Stimulated activated CD8-positive, alpha-beta memory T cell treated with anti-CD3 and anti-CD28 coated beads, Interleukin-4, amount 100 ng/mL, for 1 hour (primary cell): ENCODE measurements at places on chromosomes 3 and 15.

GRCh38 chr15:44219073-44219472, 24.0 kb upstream of the FRMD5 start:
- DNase-seq: no peak

GRCh38 chr3:29453284-29454001, 172.6 kb downstream of the RBMS3 start:
- DNase-seq: no peak

GRCh38 chr3:123540285-123540684, 44.6 kb downstream of the HACD2 start:
- no peak for DNase-seq

GRCh38 chr15:95944193-95944592, 386.3 kb upstream of the NR2F2 start:
- DNase-seq: no peak

DNA sequence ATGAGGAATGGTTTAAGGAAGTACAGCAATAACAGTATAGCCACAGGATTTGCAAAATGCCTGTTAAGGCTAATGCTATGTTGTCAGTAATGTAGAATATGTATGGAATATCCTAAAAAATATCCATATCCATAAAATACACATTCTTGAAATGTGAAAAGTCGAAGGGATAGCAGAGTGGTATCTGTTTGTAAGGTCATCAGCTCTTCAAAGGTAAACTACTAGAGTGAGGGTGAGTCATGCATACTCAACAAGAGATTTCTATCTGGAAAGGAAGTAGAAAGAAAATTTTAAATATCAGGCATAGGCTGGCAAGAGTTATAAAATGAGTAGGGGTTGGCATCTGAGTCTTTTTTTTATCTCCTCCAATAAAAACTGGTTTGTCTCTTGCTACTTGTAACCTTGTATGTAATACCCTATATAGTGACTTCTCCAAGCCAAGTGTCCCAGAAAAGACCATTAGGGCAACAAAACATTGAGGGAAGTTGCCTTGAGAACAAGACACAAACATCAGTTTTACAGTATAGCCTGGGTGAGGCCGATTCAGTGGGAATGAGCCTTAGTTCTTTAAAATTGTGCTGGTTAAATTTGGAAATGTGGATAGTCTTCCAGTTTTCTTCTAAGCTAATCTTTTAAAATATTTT, 103.1 kb downstream of the SPATA16 start:
- no peak for DNase-seq

DNA sequence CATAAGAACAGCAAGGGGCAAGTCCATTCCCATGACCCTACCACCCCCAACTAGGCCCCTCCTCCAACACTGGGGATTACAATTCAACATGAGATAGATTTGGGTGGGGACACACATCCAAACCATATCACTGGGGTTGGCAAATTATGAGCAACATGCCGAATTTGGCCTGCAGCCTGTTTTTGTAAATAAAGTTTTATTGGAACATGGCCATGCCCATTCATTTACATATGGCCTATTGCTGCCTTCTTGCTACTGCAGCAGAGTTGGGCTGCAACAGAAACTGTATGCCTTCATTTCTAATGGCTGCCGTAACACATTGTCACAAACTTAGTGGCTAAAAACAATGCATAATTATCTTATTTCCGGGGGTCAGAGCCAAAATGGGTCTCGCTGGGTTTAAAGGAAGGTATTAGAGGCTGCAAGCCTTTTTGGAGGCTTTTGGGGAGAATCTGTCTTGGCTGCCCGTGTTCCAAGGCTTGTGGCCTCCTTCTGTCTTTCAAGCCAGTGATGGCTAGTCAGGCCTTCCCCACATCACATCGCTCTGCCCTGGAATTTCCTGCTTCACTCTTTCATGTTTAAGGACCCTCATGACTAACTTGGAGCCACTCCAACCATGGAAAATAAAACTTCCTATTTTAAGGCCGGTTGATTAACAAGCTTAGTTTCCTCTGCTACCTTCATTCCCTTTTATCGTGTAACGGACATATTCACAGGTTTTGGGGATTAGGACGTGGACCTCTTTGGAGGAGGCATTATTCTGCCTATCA, 428.5 kb upstream of the PROK2 start:
- no peak for DNase-seq

DNA sequence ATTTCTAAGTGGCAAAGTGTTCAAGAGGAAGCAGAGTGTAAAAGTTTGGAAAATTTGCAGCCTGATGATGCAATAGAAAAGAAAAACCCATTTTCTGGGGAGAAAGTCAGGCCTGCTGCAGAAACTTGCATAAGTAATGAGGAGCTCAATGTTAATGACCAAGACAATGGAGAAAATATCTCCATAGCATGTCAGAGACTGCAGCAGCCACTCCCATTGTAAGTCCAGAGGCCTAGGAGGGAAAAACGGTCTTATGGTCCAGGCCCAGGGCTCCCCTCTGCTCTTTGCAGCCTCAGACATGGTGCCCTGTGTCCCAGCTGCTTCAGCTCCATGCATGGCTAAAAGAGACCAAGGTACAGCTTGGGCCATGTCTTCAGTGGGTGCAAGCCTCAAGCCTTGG, 96.6 kb upstream of the GMNC start:
- no peak for DNase-seq

GRCh38 chr3:64184621-64185020, 40.6 kb downstream of the PRICKLE2 start:
- DNase-seq: no peak

- no peak for DNase-seq
Observed at GRCh38 chr15:87689716-87690115, 566.8 kb downstream of the NTRK3 start.

GRCh38 chr15:40252438-40253166, 13.7 kb downstream of the PAK6 start:
- DNase-seq: no peak

DNA sequence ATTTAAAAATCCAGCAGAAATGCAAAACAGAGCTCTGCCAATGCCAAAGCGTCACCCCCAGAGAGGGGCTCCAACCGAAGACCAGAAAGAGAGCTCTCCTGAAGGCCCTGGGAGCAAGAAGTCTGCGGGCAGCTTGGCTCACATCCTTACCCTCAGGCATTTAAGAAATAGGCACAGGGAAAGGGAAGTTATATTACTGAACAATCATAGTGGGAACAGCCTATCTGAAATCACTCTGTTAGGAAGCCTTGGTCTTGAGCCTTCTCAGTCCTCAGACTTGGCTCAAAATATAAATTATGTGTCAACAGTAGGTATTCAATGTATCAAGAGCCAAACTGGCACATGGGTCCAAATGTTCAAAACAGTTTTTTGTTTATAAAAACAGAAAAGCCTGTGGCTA, 10.3 kb upstream of the PPARG start:
- no peak for DNase-seq

DNA sequence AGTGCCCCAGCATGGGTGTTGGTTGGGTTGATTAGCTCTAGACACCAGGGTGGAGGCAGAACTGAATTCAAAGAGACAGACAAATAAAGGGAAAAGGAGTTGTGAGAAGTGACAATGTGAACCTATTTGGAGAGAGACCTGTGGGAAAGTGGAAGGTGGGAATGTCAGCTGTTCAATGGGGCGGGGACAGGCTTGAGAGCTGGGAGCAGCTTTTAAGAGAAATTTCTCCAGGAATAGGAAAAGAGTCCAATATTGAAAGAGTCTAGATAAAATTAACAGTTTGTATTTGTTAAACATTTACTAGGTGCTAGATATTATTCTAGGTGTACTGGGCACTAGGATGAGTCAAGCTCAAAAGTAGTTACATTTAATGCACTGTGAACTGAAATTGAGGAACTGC, 225.3 kb downstream of the GAP43 start:
- DNase-seq: no peak

- DNase-seq: no peak
Observed at GRCh38 chr3:136639069-136639468, 113.1 kb downstream of the STAG1 start.

DNA sequence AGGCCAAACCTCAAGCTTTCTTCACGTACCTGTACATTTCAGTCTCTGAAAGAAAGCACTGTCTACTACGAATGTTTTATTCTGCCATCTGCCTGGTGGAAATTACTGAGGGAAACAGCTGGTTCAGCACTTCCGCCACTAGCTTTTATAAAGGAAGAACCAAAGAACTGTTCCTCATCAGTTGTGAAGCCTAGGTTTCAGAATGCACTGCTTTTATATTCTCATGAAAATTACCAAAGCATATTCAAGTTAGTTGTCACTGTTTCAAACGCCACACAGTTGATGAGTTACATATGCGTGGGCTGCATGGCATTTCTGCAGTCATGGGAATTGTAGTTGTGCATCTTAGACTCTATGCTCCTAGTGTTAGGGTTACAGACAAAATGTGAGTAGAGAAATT, 21.5 kb upstream of the ZBTB38 start:
- DNase-seq: no peak

DNA sequence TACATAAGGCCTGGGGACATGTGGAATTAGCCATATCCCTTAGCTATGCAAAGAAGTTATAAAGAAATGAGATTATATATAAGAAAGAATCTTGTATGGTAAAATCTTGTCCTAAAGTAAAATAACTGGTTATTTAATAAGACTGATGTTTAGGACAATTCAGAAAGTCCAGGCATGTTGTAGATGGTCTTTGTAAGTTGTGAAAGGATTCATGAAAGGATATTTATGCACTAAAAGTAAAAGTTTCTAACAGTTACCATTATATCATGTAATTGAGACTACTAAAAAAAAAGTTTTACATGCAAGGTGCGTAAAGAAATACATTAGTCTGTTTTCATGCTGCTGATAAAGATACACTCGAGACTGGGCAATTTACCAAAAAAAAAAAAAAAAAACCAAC, 146.3 kb downstream of the FMN1 start:
- no peak for DNase-seq

GRCh38 chr15:95162069-95162468, 930.7 kb downstream of the MCTP2 start:
- no peak for DNase-seq

- no peak for DNase-seq
Observed at GRCh38 chr15:100924436-100924835, 5.3 kb downstream of the LRRK1 start.

DNA sequence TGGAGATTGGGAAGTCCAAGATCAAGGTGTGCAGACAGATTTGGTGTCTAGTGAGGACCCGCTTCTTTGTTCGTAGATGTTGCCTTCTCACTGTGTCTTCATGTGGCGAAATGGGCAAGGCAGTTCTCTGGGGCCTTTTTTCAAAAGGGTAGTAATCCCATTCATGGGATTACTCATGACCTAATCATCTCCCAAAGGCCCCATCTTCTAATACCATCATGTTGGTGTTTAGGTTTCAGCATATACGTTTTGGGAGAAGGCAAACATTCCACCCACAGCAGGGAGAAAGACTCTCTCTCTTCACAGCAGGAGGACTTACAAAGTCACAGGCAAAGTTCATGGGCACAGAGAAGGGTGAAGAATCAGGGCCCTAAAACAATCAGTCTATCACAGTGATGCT, 252.1 kb downstream of the RPLP1 start:
- DNase-seq: no peak

GRCh38 chr3:107227091-107227490, 150.1 kb upstream of the CCDC54 start:
- DNase-seq: no peak

DNA sequence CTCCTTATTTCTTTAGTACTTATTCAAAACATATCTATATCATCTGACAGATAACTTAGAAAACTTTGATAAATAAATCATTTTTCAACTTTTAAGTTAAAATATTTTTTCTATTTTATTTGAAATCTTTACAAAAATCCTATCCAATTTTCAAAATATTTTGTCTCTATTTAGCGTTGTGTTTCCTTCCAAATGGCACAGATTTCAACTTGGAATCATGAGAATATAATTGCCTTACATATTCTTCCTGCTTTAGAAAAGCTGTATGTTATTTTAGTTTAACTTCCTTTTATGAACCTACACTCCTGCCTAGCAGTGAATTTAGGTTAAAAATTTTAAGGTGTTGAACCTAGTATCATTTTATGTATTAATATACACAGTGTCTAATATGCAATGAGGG, 38.2 kb downstream of the BCHE start:
- no peak for DNase-seq

DNA sequence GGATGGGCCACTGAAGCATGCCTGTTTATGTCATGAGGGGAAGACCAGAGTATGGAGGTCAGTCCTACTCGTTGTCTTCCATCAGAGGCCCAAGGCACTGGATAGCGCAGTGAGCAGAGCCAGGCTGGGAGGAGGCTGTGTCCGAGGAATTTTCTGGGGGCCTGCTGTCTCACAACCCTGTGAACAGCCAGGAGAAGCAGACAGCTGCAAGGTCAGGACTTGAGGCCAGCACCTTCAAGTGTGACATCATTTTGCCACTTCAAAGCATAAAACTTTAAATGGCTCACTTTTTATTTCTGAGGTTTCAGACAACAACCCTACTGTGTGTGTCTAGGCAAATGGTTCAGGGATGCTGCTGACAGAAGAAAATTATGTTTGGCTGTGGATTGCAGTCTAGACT, 47.2 kb downstream of the TMED3 start:
- no peak for DNase-seq

- no peak for DNase-seq
Observed at GRCh38 chr3:192494174-192494573, 233.2 kb downstream of the FGF12 start.

DNA sequence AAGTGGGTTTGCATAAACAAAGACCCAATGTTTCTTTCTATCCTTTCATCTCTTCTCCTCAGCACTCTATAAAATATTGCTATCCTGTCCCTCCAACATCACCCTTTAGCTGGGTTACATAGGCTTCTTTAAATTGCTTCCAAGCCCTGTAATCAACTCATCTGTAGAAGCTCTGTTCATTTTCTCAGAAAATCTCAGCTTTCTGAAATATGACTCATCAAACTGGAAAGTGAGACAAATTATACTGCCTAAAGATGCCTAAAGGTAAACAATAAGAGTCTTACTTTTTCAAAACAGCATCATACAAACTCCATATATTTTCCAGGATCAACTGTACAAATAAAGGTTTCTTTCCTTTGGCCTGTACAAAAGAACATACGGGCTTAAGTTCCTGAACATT, 33.8 kb downstream of the EFL1 start:
- no peak for DNase-seq

GRCh38 chr15:72873379-72874233, 90.0 kb upstream of the ADPGK start:
- no peak for DNase-seq

DNA sequence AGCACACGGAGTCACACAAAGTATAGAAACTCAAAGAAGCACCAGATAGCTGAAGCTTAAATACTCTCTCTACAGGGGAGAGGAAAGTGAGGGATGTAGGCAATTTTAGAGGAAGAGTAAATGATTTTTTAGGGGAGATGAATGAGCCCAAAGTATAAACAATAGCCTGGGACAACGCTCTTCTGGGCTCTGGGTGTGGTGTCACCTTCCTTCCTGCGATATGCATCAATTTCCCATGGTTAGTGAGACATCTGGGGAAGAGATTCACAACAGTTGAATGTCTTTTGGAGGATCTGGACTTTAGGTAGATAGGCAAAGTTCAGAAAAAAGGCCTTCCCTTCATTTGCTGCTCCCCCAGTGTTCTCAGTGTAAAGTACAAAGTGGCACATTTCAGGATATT, 125.2 kb downstream of the EFHB start:
- DNase-seq: no peak

DNA sequence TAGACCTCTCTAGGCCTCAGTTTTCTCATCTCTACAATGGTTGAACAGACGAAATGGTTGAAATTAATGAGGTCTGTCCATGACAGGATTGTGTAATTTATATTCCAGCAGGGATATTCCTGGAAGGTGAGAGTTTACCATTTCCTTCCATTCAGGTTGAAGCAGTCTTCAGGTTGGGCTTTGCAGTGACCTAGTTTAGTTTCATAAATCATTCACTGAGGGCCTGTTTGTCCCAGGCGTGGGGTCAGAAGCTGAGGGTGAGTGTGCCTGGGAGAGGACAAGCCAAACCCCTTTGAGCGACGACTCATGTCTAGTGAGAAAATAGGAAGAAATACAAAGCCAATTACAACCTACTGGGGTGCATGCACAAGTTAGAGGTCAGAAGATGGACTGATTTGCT, 57.2 kb upstream of the CACNA2D3 start:
- DNase-seq: no peak
